ENCODE measurements at places on chromosomes 3 and 15.
A peak's percentile ranks its signal among the peaks of the same experiment; 100 is the strongest.

- peak; percentile 100 for DNase-seq
Measured at GRCh38 chr3:154886437-154886836, 193.7 kb upstream of the MME start.

DNA sequence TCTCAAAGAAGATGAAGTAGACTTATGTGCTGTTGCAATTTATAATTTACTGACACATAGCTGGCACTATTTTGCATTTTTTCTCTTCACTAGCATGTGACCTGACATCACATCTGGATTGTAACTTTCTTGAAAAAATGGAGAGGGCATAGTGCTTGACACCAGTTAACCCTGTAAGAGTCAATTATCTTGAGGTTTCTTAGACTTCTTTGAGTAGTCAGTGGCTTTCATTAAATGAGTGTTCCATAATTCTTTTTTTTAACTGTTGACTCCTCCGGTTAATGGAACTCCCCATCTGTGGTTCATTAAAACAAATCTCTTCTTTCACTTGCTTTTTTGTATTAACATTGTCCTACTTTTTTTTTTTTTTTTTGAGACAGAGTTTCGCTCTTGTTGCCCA is 16.9 kb upstream of the PRKCI start:
- no peak for DNase-seq

DNA sequence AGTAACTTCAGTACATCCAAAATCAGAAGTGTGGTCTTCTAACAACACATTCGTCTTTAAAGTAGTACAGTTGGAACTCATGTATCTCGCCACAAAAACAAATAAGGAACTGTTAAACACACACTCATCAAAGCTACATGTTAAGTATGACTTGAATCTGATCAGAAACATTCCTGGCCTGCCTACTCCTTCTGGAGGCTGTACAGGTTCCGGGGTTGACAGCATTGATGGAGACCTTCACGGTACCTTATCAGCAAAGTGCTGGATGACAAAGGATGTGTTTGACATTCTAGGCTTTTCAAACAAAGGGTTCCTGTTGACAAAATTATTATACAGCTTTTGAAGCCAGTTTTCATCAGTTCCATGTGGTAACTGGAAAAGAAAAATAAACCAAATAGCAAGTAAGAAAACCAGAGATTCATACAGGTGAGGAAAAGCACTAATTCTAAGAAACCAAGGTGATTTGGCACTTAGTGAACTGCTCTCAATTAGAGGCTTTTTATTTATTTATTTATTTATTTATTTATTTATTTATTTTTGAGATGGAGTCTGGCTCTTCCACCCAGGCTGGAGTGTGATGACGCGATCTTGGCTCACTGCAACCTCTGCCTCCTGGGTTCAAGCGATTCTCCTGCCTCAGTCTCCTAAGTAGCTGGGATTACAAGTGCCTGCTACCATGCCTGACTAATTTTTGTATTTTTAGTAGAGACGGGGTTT is 44.3 kb downstream of the MYO5C start:
- peak; percentile 23 for DNase-seq

GRCh38 chr3:182940266-182940808 is 40.0 kb downstream of the DCUN1D1 start:
- DNase-seq: no peak

DNA sequence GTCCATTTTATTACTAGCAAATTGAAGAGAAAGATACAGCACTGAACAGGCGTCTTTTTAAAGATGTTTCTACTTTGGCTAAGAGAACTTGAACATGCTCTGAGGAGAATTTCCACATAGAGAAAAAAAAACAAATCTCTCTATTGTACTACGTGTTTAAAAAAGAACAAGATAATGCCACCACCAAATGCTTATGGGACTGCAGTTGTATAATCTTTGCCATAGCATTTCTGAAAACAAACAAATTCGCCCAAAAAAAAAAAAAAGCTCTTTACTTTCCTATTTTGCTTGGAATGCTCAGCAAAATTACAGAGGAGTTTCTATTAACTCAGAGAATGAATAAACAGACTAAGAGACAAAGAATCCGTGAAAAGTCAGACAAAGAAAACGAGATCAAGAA is 114.2 kb downstream of the CNTN3 start:
- DNase-seq: peak; percentile 17

DNA sequence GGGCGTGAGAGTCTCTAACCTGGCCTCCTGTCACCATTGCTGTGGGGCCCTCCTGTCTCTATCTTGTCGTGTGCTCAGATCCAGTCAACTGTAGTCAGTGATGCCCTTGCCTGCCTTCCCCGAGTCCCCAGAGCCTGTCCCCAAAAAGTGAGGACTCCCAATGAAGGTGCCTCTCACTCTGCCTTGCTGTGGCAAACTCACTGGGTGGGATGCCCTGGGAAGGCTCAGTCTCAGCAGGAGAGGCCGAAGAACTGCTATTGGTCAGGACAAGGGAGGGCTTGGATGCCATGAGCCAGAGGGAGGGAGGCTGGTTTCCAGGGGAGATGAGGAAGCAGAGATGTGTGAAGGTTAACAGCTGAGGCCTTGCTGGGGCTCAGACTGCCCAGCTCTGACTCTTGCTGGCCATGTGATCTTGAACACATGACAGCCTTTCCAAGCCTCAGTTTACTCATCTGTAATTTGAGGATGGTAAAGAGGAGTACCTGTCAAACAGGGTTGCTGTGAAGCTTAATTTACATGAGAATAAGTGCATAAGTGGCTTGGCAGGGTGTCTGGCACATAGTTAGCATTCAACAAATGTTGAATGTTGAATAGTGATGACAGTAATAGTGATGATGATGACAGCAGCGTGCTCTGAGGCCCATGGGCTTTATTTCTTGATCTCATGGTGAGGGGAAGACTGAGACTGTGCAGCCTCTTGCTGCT is 8.2 kb downstream of the KY start:
- DNase-seq: no peak

DNA sequence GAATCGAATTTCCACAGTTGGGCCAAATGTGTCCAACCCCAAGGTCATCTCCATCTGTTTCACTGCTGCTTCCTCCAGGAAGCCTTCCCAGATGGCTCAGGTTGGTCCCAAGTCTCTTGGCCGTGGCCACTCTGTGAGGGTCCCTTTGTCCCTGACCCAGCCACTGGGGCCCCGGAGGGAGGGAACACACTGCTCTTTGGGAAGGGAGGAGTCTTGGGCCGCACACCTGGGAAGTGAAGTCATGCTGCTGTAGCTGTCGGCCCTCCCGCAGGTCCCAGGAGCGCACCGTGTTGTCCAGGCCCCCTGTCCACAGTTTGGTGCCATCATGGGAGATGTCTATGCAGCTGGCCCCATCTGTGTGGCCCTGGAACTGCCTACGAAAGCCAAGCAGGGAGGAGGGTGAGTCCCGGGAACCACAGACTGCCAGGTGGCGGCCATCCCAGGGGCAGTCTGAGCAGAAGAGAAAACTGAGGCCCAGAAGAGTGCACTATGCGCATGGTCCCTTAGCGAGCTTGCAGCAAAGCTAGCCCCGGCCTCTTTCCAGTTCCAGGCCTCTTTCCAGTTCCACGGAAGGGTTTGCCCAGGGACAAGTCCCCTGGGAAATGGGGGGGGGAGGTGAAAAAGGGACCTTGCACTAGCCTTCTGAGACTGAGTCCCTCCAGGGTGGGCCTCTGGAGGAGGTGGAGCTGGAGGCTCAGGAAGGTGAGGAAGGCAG is 44.6 kb downstream of the TLE3 start:
- DNase-seq: no peak

DNA sequence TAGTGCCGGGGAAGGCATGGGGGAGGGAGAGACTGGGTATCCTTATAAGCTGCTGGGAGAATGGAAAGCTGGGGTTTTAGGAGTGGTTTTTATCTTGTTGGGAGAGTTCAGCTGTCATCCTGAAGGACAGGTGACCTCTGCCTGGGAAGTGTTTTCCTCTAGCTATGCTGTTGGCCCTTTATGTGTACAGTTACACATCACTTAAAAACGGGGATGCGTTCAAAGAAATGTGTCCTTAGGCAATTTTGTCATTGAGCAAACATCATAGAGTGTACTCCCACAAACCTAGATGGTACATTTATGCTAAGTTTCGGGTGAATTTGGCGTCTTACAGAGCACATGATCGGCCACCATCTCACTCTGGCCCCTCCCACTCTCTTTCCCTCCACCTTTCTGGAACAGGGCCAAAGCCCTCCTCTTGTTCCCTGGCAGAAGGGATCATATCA is 164.3 kb upstream of the NUDT16 start:
- no peak for DNase-seq

GRCh38 chr3:52530918-52531826 is 2.5 kb downstream of the NT5DC2 start:
- no peak for DNase-seq

- peak; percentile 48 for DNase-seq
Measured at GRCh38 chr15:64938192-64938591, 26.5 kb downstream of the ANKDD1A start.

GRCh38 chr3:52487788-52488691 is 7.1 kb upstream of the STAB1 start:
- DNase-seq: no peak

GRCh38 chr3:9110802-9111201 is 138.6 kb downstream of the SRGAP3 start:
- no peak for DNase-seq

GRCh38 chr15:67103869-67104268 is 38.5 kb downstream of the SMAD3 start:
- DNase-seq: no peak

GRCh38 chr3:112582244-112582874 is 20.5 kb downstream of the SLC35A5 start:
- peak; percentile 80 for DNase-seq

DNA sequence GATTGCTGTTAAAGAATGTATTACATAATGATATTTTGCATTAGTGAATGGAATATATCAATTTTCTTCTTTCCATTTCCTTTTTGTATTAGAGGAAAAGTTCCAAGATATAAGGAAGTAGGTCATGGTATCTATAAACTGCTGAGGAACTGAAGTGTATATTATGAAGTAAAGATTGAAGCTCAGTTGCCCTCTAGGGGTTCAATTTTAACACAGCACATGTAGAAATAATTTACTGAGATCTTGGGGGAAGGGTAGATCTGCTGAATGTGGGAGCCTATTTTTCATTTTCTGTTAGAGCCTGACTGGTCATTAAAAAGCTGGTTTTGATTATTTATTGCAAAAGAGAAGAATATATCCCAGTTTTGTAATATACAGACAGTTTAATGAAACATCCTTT is 45.2 kb downstream of the CMC1 start:
- DNase-seq: peak; percentile 46

- DNase-seq: no peak
Measured at GRCh38 chr3:33658621-33658990, 59.4 kb downstream of the CLASP2 start.

- DNase-seq: no peak
Measured at GRCh38 chr15:29109762-29110161, 159.9 kb downstream of the NSMCE3 start.

GRCh38 chr15:86163816-86164215 is 84.1 kb downstream of the AGBL1 start:
- DNase-seq: no peak

GRCh38 chr15:50820808-50821382 is 55.4 kb upstream of the SPPL2A start:
- no peak for DNase-seq

DNA sequence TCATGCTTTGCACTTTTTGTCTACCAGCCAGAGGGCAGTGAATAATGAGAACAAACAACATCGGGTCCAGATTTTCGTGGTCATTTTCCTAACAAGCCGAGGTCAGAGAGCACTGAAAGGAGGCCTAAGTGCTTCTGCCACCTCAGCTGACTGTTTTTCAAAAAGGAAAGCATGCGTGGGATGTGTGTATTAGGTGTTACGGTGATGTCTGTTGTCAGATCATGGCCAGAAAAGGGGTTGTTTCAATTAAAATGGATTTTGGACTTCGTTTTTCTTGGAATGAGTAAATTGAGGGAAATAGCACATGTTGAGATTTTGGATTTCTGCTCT is 99.5 kb downstream of the APBA2 start:
- no peak for DNase-seq

DNA sequence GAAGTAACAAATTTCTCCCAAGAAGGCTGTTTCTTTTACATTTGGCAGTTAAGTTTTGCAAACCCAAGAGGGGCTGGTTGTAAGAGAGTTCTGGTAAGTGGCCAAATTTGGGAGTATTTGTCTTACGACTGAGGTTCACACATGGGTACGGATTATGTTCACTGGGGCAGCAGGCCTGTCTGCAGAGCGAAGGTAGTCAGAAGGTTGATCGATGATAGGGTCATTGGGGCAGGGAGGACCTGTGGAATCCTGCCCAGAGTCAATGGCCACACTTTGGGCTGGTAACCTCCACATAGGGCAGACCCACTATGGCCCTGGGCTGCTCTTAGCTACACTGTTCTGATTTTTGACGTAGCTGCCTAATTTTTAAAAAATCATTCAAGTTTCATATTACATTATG is 368.6 kb downstream of the EPHB1 start:
- no peak for DNase-seq

- no peak for DNase-seq
Measured at GRCh38 chr3:126612479-126613205, 42.3 kb downstream of the TXNRD3 start.

DNA sequence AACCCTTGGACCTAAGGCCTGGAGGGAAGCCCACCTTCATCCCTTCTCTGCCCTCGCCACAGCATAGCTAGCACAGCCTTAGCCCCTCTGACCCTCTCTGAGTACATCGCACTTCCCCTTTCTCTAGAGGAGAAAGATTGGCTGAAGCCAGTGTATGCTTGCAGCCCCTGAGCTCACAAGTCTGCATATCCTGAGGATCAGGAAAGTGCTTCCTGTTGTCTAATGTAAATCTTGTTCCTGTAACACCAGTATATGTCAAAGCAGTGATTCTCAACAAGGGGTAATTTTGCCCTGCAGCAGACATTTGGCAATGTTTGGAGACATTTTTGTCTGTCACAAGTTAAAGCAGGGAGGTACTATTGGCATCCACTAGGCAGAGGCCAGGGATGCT is 2.2 kb upstream of the PRKCD start:
- DNase-seq: no peak

- no peak for DNase-seq
Measured at GRCh38 chr3:114221165-114221880, 16.1 kb downstream of the ZNF80 start.

GRCh38 chr3:5517921-5518320 is 330.4 kb downstream of the EDEM1 start:
- DNase-seq: no peak

DNA sequence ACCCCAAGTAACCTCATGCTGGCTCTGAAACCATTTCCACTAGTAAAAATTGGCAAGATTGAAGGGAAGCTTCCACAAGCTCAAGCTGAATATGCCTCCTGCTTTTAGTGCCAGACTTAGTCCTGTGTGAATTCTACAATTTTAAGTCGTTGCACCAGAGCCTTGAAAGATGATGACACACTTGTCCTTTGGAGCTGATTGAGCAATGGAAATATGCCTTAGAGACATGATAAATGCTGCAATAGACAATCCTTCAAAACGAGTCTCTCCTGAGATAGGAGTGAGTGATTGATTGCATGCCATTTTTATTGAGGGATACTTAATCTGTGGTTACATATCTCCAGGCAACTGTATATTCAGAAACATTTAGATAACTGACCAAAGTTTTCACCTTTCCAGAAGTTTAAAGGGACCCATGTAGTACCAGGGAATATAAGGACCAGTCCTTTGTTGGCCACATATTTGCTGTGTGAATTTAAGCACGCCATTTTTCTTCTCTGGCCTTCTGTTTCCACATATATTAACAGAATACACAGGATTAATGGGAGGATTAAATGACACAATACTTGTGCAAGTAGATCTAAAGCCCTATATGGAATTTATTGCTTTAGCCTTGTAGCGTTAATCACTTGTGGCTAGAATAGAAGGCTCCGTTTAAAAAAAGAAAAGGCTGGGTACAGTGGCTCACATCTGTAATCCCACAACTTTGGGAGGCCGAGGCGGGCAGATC is 65.1 kb downstream of the PPARG start:
- no peak for DNase-seq

- DNase-seq: no peak
Measured at GRCh38 chr3:69130689-69131088, 8.3 kb upstream of the LMOD3 start.

- no peak for DNase-seq
Measured at GRCh38 chr3:26838026-26838425, 215.5 kb downstream of the LRRC3B start.

All from IMR-90 (cell line).